ENCODE measurements at places on chromosomes 7 and 10. TPM values are rescaled to one million over a fixed set of nuclear protein-coding genes. Genes with fewer than 3 reads are reported as not detected.

Gene AGK
- 52.4 TPM for total RNA-seq

Gene IKZF1
- total RNA-seq: not detected

Gene LZTS2
- total RNA-seq: 100 TPM

Gene TWIST1
- 29.9 TPM for total RNA-seq

Gene CDHR3
- total RNA-seq: 0.69 TPM

Gene NUTM2D
- total RNA-seq: 1.7 TPM

Gene STK31
- total RNA-seq: 0.29 TPM

Gene INA
- not detected for total RNA-seq

Gene NODAL
- not detected for total RNA-seq

Gene CFAP43
- total RNA-seq: 0.37 TPM

Gene ITPRIP
- total RNA-seq: 15.0 TPM

Gene TUBB8
- not detected for total RNA-seq

Gene GIMAP4
- 0.15 TPM for total RNA-seq

Gene GOLGA7B
- 3.4 TPM for total RNA-seq

Gene CTTNBP2
- total RNA-seq: 2.4 TPM

Gene GNGT1
- total RNA-seq: not detected

Gene ACTL6B
- not detected for total RNA-seq

Gene CYP3A4
- total RNA-seq: not detected

Gene TRAPPC14
- 26.5 TPM for total RNA-seq

Gene SORBS1
- total RNA-seq: 3.1 TPM

Gene AGAP9
- 4.3 TPM for total RNA-seq

Gene COL17A1
- 3.7 TPM for total RNA-seq

Gene MACC1
- 0.08 TPM for total RNA-seq

Gene TMEM176A
- not detected for total RNA-seq

Gene EDRF1
- 33.2 TPM for total RNA-seq

Gene HTR5A
- not detected for total RNA-seq

Gene GPR146
- 1.8 TPM for total RNA-seq

Gene AKR1C4
- not detected for total RNA-seq

Gene NUTM2A
- 0.45 TPM for total RNA-seq

Gene VAX1
- total RNA-seq: 0.41 TPM

Gene ENO4
- 0.16 TPM for total RNA-seq

Gene EPDR1
- total RNA-seq: 16.1 TPM

Gene DNAJB9
- total RNA-seq: 54.8 TPM

Gene ACTR3C
- total RNA-seq: not detected

Gene SFRP5
- 0.94 TPM for total RNA-seq

Gene SEMA4G
- total RNA-seq: 2.4 TPM

Gene ARHGAP22
- 3.7 TPM for total RNA-seq

Gene FKBP6
- total RNA-seq: not detected

Gene CALML5
- total RNA-seq: not detected

Gene CALML3
- total RNA-seq: not detected

Gene OR2A1
- total RNA-seq: not detected

Gene TACC2
- 20.6 TPM for total RNA-seq

Gene FOXI2
- total RNA-seq: not detected

Gene PKD2L1
- total RNA-seq: not detected

Gene ZNF117
- 2.4 TPM for total RNA-seq

Gene LRRD1
- 0.15 TPM for total RNA-seq

Gene MYH16
- 0.87 TPM for total RNA-seq

Gene ZNF853
- total RNA-seq: 3.9 TPM

Gene TRIM50
- total RNA-seq: not detected

Gene AOC1
- total RNA-seq: not detected

Gene GNG11
- 13.0 TPM for total RNA-seq

Gene RPEL1
- not detected for total RNA-seq

Gene LRIT1
- total RNA-seq: not detected

Gene SUN3
- total RNA-seq: 1.2 TPM

Gene NME8
- not detected for total RNA-seq

Gene ITIH5
- 2.0 TPM for total RNA-seq
